ENCODE measurements at places on chromosomes 5 and 9.
A peak's percentile ranks its signal among the peaks of the same experiment; 100 is the strongest.

- peak; percentile 81 for DNase-seq
Observed at GRCh38 chr9:33415501-33416038, 13.2 kb upstream of the AQP7 start.

DNA sequence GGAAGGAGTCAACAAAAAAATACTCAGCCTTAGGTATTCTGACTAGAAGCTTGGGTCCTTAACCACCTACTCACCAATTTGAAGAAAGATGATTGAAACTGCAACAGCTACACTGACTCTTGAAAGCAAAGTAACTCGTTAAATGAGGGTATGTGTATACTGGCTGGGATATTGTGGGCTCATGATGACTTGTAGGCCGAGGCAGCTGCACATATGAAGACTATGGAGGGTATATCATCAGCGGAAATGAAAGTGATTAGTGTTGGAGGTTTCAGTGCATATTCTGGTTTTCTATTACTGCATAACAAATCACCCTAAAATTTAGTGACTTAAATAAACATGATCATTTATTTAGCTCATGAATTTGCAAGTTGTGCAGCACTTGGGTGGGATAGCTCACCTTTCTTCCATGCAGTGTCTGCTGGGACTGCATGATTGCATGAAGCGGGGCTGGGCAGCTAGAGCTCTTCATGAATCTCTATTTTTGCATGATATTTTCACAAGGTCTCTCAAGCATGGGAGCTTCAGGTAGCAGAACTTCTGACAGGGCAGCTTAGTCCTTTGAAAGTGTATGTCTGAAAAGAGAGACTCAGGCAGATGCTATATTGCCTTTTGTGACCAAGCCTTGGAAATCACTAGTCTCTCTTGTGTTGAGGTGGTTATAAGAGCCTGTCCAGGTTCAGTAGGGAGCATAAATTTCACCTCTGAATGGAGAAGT is 96.1 kb upstream of the CDKN2B start:
- DNase-seq: no peak

GRCh38 chr9:135347461-135347860 is 132.1 kb upstream of the PPP1R26 start:
- DNase-seq: no peak

GRCh38 chr9:113600023-113600823 is 136.7 kb downstream of the RGS3 start:
- no peak for DNase-seq

DNA sequence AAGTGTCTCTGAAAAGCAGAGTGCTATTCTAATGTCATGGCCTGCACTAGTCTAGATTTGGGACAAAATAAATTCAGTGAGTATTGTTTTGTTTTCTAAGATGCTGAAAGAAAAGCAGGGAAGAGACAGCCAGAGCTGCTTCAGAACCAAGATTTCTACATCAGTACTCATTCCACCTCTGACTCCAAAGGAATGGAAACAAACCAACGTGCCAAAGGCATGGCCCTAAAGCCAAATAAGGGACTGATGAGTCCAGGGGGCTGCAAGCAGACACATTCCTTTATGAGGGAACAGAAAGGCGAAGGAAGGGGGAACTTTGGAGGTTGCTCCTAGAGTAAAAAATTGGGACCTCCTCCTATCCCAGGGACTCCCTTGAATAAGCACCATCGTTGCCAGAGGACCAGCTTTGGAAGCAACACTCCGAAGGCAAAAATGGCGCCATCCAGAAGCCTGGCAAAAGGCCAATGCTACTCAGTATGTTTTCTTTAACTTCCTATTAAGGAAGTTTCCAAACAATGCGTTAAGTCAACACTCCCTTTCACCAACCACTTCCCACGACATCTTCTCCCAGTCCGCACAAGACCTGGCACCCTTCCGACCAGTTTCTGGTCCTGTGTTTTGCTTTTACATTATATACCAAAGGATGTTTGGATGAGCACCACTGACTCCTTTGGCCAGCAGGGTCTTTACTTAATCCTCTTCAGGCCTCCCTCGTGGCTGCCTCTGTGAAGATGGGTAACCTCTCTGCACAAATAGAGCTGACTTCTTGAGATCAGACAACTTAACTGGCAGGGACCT is 31.6 kb downstream of the ADAM19 start:
- no peak for DNase-seq

- peak; percentile 27 for DNase-seq
Observed at GRCh38 chr9:123322273-123323195, 33.5 kb upstream of the CRB2 start.

GRCh38 chr5:11064763-11065450 is 303.9 kb upstream of the DAP start:
- DNase-seq: no peak

DNA sequence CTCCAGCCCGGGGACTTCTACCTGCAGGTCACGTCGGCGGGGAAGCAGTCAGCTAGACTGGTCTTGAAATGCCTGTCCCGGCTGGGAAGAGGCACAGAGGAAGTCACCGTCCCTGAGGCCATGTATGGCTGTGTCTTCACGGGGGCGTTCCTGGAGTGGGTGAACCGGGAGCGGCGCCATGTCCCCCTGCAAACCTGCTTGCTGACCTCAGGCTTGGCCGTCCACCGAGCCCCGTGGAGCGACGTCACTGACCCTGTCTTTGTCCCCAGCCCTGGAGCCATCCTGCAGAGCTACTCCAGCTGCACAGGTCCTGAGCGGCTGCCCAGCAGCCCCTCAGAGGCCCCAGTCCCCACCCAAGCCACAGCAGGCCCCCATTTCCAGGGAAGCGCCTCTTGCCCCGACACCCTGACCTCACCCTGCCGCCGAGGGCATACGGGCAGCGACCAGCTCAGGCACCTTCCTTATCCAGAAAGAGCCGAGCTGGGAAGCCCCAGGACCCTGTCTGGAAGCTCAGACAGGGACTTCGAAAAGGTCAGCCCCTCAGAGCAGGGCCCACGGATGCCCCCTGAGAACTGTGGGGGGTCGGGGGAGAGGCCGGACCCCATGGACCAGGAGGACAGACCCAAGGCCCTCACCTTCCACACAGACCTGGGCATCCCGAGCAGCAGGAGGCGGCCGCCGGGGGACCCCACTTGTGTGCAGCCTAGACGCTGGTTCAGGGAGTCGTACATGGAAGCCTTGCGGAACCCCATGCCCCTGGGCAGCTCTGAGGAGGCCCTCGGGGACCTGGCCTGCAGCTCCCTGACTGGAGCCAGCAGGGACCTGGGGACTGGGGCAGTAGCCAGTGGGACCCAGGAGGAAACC is 47.8 kb downstream of the PLEKHG4B start:
- no peak for DNase-seq

DNA sequence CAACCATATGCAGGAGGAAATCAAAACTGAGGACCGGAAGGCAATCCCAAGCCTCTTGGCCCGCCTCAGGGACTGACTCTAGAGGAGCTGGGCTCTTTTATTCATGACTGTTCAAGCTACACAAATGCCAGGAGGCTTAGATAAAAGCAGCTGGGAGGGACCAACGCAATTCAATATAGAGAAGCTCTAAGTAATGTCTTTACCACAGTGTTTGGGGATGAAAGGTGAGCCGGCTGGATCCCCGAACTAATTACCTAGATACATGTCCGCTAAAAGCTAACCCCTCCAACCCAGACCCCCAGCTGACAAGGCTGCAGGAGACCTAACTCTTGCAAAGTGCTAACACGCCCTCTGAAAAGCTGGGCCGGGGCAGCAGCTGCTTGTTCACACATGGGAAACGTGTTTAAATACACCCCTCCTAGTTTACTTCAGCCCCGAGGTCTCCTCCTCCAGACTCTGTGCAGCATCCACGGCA is 67.5 kb downstream of the TLE1 start:
- no peak for DNase-seq

Measured in stimulated activated CD4-positive, alpha-beta T cell treated with anti-CD3 and anti-CD28 coated beads, Interleukin-12 subunit alpha, Interleukin-12 subunit beta, amount 100 ng/mL, for 4 hours (primary cell).